Activated naive CD4-positive, alpha-beta T cell (primary cell): ENCODE measurements at places on chromosomes 3 and 15.

DNA sequence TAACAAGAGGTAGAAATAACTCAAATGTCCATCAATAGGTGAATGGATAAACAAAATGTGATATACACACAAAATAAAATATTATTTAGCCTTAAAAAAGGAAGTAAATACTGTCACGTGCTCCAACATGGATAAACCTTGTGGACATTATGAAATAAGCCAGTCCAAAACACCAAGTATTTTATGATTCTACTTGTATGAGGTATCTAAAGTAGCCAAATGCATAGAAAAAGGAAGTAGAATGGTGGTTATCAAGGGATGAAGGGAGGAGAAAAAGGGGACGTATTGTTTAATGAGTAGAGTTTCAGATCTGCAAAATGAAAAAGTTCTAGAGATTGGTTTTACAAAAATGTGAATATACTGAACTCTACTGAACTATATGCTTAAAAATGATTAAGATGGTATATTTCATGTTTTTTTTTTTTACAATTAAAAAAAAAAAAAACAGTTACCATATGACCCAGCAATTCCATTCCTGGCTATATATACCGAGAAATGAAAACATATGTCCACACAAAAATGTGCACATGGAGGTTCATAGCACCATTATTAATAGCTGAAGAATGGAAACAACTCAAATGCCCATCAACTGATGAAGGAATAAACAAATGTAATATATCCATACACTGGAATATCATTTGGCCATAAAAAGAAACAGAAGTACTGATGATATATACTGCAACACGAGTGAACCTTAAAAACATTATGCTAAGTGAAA, 29.1 kb upstream of the MAP6D1 start:
- DNase-seq: no peak

- DNase-seq: peak; percentile 33
Measured at GRCh38 chr3:50246517-50246954, 10.5 kb downstream of the GNAI2 start.

DNA sequence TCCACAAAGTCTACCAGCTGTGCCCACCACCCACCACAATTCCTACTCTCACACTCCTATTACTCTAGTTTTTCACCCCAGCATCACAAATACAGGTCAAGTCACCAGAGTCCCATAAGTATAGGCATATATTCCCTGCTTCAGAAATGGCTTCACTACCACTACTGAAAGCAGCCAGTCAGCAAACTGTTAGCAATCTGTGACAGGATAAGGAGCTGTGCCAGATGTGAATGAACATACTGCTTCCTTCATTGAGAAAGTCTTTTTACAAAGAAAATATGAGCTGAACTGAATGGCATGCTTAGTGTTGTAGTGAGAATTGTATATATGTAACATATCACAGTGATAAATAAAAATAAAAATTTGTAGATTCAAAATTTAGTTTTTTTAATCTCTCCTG, 76.8 kb downstream of the C3orf85 start:
- no peak for DNase-seq

GRCh38 chr15:25092661-25093060, 137.9 kb downstream of the SNRPN start:
- DNase-seq: no peak

DNA sequence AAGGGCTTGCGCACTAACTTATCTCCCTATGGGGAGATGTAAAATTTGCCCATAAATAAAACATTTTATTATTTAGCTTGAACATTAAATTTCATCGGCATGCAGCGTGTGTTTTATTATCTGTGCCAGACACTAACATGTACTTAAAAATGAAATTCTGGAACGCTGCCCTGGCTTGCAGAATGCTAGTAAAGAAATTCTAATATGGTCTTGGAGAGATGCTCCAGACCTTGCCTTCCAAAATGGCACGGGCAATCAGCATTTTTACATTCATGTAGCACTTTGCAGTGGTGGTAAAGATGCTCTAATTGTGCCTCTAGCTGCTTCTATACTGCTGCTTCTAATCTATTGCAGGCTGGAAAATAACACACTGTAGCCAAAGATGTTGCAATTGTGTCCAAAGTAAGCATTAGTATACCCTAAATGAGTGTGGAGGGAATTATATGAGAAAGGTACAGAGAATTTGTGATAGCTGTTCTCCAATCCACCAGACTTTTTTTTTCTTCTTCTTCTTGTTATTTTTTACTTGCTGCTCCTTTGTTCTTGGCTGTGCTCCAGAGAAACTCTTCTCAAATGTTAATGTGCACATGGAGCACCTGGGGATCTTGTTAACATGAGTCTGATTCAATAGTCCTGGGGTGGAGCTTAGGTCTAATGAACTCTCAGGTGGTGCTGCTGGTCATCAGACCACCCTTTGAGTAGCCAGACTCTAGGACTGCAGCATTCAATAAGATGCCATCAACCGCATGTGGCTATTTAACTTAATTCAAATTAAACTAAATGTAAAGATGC, 47.3 kb downstream of the CRABP1 start:
- DNase-seq: no peak

GRCh38 chr15:62775932-62776331, 266.6 kb upstream of the TPM1 start:
- no peak for DNase-seq

- DNase-seq: no peak
Measured at GRCh38 chr3:53753518-53754183, 92.6 kb downstream of the CHDH start.

- DNase-seq: no peak
Measured at GRCh38 chr3:193997228-193998122, 138.5 kb upstream of the HES1 start.

DNA sequence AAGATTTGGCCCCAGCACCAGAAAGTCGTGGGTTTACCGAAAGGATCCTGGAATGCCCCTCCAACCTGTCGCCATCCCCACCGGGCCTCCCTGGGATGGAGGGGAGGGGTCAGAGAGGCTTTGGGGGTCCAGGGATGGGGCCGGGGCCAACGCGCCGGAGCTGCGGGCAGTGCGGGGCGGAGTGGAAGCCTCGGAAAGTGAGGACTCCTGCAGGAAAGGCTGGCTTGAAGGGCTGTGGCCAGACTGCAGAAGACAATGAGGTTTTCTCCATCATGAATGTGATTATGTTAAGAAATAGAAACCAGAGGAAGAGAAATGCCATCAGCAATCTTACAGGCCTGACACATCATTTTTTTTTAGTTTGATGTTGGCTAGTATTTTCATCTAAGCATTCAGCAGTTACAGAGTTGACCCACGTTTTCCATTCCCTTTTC, 738 bp downstream of the YEATS2 start:
- peak; percentile 53 for DNase-seq

- DNase-seq: no peak
Measured at GRCh38 chr15:38130740-38131498, 121.7 kb upstream of the SPRED1 start.

DNA sequence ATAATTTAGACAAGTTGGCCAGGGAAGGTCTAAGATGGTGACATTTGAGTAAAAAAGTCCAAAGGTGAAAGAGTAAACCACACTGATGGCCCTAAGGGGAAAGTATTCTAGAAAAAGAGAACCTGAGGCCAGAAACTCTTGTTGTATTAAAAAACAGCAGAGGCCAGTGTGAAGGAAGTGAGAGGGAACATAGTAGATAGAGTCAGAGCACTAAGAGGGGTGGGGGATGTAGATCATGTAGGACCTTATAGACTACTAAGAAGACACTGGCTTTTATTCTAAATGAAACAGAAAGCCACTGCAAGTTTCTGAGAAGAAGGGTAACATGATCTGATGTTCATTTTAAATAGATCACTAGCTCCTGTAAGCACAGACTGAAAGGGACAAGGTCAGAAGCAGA, 14.5 kb downstream of the POLQ start:
- DNase-seq: no peak

- DNase-seq: no peak
Measured at GRCh38 chr15:81157195-81157938, 23.3 kb downstream of the CFAP161 start.

DNA sequence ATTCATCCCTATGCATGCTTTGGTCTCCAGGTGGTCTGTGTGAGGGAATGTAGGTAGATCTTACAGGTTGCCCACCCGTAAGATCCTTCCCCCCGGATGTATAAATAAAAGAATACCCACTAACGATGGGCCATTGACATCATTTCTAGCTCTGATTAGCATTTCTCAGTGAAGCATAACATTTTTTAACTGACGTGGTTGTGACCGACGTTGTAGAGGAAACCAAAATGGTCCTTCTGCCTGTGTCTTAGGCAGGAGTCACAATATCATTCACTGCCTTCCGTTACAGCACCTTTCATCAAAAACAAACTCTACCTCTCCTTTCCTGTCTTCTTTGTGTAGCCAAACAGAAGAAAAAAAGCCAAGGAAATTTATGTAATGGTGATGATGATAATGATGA, 27.3 kb upstream of the UMPS start:
- no peak for DNase-seq

- DNase-seq: no peak
Measured at GRCh38 chr15:81107889-81108288, 26.2 kb upstream of the CFAP161 start.

GRCh38 chr3:64067506-64068346, 44.4 kb upstream of the PSMD6 start:
- no peak for DNase-seq

DNA sequence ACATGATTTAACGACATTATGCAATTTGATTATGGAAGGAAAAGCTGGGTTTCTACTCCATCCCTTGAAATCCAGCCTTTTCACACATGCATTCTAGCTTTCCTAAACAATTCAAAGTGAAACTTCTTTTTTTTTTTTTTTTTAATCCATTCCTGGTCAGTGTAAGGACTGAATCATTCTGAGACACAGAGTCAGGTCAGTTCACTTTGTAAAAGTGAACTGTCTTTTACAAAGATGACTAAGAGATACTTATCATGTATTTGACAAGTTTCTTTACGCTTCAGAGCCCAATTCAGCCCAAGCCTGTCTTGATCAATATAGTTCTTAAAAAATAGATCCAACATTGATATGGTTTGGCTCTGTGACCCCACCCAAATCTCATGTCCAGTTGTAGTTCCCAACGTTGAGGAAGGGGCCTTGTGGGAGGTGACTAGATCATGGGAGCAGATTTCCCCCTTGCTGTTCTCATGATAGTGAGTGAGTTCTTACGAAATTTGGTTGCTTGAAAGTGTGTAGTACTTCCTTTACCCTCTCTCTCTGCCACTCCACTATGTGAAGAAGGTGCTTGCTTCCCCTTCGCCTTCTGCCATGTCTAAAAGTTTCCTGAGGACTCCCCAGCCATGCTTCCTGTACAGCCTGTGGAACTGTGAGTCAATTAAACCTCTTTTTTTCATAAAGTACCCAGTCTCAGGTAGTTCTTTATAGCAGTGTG, 345.6 kb upstream of the THBS1 start:
- no peak for DNase-seq

GRCh38 chr3:48847053-48847503, 596 bp downstream of the PRKAR2A start:
- DNase-seq: peak; percentile 42

GRCh38 chr3:60294181-60294580, 957.1 kb downstream of the FHIT start:
- no peak for DNase-seq

DNA sequence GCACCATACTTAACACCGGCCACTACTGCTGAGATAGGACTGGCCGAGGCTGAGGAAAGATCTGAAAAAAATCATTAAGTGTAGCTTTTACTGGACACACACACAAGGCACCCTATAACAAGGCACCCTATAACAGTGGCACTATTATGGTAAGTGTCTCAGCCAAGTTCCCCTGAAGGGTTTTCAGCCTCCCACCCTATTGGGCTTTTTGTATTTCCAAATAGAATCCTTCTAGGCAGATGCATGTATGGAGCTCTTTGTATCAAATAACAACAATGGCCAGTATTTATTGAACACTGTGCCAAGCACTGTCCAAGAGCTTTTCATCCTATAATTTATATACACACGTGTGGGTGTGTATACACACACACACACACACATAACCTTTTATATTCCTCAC, 6.7 kb upstream of the DNAJA4 start:
- DNase-seq: no peak

DNA sequence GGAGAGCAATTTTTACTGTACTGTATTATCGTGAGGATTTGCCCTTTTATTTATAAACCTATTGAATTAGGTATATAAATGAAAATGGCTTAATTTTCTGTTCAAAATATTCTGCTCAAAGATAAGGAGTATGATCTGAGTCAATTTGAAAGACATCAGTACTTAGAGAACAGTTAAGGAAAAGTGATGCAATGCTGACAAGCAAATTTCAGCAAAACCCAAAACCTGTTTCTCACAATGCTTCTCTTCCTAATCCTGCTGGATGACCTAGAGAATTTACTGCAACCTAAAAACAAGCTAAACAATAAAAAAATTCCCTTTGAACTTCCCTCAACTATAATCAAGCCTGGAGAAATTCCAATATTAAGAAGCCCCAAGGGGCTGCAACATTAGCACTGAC, 82.7 kb downstream of the RFX7 start:
- DNase-seq: no peak

DNA sequence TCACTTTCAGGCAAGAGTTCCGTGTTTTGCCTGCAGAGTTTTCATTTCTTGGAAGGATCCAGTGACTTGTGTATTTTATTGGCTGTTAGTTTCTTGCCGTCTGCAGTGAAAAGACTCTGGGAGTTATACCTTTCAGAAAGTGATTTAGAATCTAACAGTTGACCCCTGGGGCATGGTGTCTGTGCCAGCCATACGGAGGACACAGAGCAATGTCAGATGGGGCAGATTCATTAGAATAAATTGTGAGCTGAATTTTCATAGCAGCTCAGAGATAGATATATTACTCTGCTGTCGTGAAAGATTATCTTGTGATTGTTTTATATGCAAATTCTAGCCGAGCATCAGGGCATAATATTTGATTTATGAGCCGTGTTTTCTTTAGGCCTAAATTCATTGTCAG, 131.6 kb downstream of the SV2B start:
- DNase-seq: no peak

DNA sequence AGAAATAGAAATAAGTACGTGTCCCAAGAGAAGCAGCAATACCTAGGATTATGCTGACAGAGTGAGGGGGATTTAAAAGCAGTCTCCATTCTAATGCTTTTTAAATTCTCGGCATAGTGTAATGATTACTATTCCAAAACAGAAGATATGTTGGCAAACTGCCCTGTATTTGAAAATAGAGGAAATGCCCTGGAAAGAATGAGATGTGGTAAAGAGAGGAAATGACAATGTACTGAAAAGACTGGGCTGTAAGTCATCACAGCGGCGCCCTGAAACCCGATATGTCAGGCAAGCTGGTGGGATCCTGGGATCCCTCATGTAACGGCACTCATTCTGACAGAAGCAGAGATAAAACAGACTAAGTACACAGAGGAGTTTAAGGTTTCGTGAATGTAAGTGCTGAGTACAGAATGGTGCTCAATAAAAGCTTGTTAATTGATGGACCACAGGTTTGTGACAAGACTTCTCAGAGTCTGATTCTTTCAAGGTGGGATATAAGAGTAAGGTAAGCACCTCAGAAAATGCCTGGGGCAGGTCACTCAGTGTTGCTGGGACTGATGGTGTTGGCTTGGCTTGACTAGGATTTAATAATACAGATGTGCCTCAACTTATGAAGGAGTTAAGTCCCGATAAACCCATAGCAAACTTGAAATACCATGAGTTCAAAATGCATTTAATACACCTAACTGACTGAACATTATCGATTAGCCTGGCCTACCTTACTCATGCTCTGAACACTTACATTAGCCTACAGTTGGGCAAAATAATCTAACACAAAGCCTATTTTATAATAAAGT, 91.4 kb downstream of the NFKBIZ start:
- DNase-seq: no peak

- no peak for DNase-seq
Measured at GRCh38 chr15:39454189-39454986, 126.5 kb upstream of the THBS1 start.

GRCh38 chr3:63328365-63328764, 50.3 kb downstream of the SYNPR start:
- no peak for DNase-seq

GRCh38 chr15:27480642-27481041, 509.7 kb downstream of the GABRG3 start:
- no peak for DNase-seq
